ENCODE measurements at places on chromosomes 12 and 14. TPM values are rescaled to one million over a fixed set of nuclear protein-coding genes. Genes with fewer than 3 reads are reported as not detected.

The TOMM20L gene
- total RNA-seq, result not detected

The TPPP2 gene
- total RNA-seq, result not detected

The CPNE6 gene
- not detected for total RNA-seq

The SCAF11 gene
- 117 TPM for total RNA-seq

The VRTN gene
- not detected for total RNA-seq

The IL23A gene
- total RNA-seq, result 41.5 TPM

DNA sequence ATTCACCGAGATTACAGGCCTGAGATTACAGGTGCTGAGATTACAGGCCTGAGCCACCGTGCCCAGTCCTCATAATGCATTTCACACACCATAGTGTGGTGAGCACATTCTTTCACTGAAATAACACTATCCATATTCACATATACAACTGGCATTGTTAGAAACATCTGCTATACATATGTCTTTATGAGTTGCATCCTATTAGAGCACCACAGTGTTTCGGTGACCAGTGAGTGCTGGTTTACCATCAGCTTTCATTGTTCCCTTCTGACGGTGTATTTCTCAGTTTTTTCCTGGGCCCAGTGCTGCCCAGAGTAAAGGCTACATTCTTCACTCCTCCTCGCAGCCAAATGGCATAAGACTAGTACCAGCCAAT is 96.2 kb upstream of the FGD4 start:
- no peaks in the 10 kb centered on the region for H3K4me1 ChIP-seq
- H3K27me3 ChIP-seq, result no peaks in the 10 kb centered on the region
- no peaks in the 10 kb centered on the region for H3K36me3 ChIP-seq
- H3K4me3 ChIP-seq, result no peak overlapping the region

- H3K4me1 ChIP-seq, result peaks cover 60% of the 10 kb centered on the region
- peak; percentile 45 for DNase-seq
- H3K27me3 ChIP-seq, result no peaks in the 10 kb centered on the region
- H3K4me3 ChIP-seq, result no peak overlapping the region
These were observed 32.6 kb downstream of the PPP2R5E start for GRCh38 chr14:63510538-63510937.

DNA sequence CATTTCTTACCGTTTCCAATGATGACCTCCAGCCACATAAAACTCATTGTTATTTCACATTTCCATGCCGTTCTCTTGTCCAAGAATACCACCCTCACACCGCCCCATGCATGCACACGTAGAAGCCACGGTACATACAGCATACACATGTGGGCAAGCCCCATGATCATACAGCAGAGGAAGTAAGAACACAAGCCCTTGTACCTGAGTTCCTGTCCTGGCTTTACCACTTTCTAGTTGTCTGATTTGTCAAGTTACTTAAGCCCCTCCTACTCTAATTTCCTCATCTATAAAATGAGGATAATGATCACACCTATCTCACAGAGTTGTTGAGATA is 59.9 kb downstream of the DUSP16 start:
- H3K4me3 ChIP-seq, result peak overlapping the region; percentile 43
- H3K36me3 ChIP-seq, result peaks cover 18% of the 10 kb centered on the region
- peaks cover 59% of the 10 kb centered on the region for H3K4me1 ChIP-seq
- H3K27ac ChIP-seq, result peak overlapping the region; percentile 91
- DNase-seq, result no peak
- H3K27me3 ChIP-seq, result no peaks in the 10 kb centered on the region

- H3K27me3 ChIP-seq, result no peaks in the 10 kb centered on the region
- no peak for DNase-seq
- no peaks in the 10 kb centered on the region for H3K36me3 ChIP-seq
- H3K4me1 ChIP-seq, result no peaks in the 10 kb centered on the region
- H3K4me3 ChIP-seq, result no peak overlapping the region
- no peak overlapping the region for H3K27ac ChIP-seq
These were observed 17.1 kb downstream of the PDZRN4 start for GRCh38 chr12:41205070-41205709.

GRCh38 chr14:89366864-89367778 is 49.9 kb downstream of the FOXN3 start:
- peaks cover 50% of the 10 kb centered on the region for H3K36me3 ChIP-seq
- DNase-seq, result no peak
- H3K4me1 ChIP-seq, result peaks cover 76% of the 10 kb centered on the region
- no peaks in the 10 kb centered on the region for H3K27me3 ChIP-seq
- no peak overlapping the region for H3K4me3 ChIP-seq

- H3K4me1 ChIP-seq, result peaks cover 57% of the 10 kb centered on the region
- peak overlapping the region; percentile 93 for H3K27ac ChIP-seq
- H3K27me3 ChIP-seq, result no peaks in the 10 kb centered on the region
These were observed 762 bp downstream of the C12orf57 start for GRCh38 chr12:6944381-6945186.

GRCh38 chr12:89344043-89344861 is 8.0 kb downstream of the DUSP6 start:
- DNase-seq, result no peak
- H3K27ac ChIP-seq, result no peak overlapping the region
- H3K4me3 ChIP-seq, result no peak overlapping the region
- H3K27me3 ChIP-seq, result peaks cover 17% of the 10 kb centered on the region
- peaks cover 29% of the 10 kb centered on the region for H3K4me1 ChIP-seq
- H3K36me3 ChIP-seq, result peaks cover 18% of the 10 kb centered on the region

- no peak overlapping the region for H3K4me3 ChIP-seq
- no peaks in the 10 kb centered on the region for H3K27me3 ChIP-seq
- no peak overlapping the region for H3K27ac ChIP-seq
- no peaks in the 10 kb centered on the region for H3K4me1 ChIP-seq
These were observed 448.1 kb downstream of the APAF1 start for GRCh38 chr12:99093166-99093565.

DNA sequence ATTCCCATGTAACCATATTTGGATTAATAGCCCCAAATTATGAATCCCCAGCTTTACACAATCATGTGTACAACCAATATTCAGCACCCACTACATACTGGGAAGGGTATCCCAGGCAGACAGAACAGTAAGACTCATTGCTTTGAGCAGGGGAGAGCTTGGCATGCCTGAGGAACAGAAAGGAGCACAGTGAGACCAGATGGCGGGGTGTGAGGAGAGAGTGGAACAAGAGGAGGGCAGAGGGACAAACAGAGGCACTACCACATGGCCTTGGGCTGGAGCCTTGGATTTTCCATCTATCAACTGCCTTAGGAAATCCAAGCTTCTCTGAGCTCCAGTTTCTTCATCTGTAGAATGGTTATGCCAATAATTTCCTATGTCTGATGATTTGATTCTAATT is 3.8 kb downstream of the DGKA start:
- H3K4me3 ChIP-seq, result peak overlapping the region; percentile 99
- H3K27me3 ChIP-seq, result no peaks in the 10 kb centered on the region
- H3K4me1 ChIP-seq, result peaks cover 73% of the 10 kb centered on the region
- peak overlapping the region; percentile 99 for H3K27ac ChIP-seq

DNA sequence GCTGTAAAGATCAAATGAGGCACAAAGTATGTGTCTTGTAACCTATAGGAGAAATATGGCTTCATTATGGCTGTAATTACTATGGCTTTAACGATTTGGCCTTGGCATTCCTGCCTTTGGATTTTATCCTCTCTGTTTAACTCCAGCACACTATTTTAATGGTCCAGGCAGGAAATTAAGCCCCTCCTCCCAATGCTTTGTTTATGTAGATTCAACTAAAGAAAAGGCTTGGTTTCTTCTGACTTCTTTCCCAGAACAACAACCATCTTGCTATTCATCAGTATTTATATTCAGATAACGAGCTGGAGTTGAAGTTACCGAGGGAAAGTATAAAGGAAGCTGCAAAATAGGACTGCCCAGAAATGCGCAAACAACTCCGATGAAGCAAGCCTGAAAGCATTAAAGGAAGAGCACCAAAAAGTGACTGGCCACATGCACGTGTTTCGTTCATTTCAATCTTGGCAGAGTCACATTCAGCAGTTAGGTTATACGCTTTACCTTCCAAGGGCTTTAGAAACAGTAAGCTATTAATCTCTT is 104.6 kb downstream of the NELL2 start:
- H3K36me3 ChIP-seq, result peaks cover 26% of the 10 kb centered on the region
- no peaks in the 10 kb centered on the region for H3K27me3 ChIP-seq
- no peak overlapping the region for H3K4me3 ChIP-seq
- DNase-seq, result no peak
- no peak overlapping the region for H3K27ac ChIP-seq

GRCh38 chr12:132395908-132396305 is 66.5 kb upstream of the GALNT9 start:
- DNase-seq, result no peak
- no peaks in the 10 kb centered on the region for H3K36me3 ChIP-seq
- H3K27me3 ChIP-seq, result peaks cover 10% of the 10 kb centered on the region
- no peaks in the 10 kb centered on the region for H3K4me1 ChIP-seq
